ENCODE measurements at places on chromosomes 3 and 15. TPM values are rescaled to one million over a fixed set of nuclear protein-coding genes. Genes with fewer than 3 reads are reported as not detected.

Gene FGF7
- polyA plus RNA-seq, result 30.4 TPM

GRCh38 chr3:88611826-88612326 lies 462.1 kb downstream of the C3orf38 start:
- no peak for DNase-seq

DNA sequence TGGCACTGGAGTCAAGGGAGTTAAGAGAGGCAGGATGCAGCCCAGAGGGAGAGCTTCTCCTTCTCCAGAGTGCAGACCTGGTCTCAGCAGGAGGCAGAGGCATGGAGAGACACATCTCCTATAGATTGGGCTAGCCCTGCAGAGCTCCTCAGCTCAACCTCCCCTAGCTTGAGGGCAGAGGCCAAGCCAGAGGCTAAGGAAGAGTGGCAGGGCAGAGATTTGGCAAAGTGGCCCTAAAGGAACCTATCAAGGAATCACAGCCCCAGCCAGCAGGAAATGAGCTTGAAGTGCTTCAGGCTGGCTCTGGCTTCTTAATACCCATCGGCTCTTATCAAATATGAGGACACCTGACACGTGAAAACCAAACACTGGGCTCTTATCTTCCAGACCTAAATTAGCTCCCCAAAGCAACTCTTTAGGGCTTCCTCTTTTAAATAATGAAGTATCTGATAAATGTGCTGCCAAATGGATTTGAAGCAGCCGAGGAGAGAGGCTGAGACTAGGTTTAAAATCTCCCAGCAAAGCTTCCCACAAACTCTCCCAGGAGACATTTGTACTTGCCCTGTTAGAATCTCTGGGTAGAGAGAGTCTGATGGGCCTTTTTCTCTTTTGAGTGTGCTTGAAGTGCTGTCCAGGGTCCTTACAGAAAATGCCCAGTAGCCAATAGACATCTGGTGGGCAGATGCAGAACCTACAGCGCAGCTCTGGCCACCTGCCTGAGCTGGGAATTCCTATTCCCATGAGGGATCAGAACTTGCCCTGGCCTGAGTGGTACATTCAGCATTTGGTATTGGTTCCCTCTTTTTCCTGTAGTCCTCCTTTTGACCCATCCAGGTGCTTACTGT lies 271.4 kb downstream of the CLSTN2 start:
- DNase-seq, result no peak

DNA sequence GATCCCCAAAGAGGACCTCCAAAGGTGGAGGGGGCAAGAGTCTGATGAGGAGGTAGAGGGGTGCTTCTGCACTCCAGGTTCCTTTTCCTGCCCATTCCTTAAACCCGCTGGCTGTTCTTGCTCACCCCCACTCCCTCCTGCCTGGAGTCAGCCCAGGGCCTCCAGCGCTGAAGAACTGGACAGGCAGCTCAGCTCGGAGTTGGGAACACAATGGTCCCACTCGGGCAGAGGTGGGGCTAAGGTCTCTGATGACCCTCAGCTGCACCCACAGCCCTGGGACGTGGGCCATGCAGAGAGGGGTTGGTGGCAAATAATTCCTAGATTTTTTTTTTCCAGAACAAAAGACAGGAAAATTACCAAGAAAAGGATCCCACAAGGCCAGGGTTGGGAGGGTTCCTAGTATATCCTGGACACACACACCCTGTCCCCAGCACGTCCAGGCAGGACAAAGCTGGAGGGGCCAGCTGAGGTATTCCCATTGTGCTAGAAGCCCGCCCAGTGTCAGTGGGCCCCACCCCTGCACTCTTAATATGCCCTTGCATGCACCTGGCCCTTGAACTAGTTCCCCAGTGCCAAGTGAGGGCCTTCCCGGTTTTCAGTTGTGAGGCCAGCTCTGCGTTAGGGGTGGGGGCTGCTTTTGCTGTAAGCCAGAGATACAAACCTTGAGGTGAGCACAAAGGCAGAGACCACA lies 22.1 kb upstream of the IP6K2 start:
- no peak for DNase-seq

DNA sequence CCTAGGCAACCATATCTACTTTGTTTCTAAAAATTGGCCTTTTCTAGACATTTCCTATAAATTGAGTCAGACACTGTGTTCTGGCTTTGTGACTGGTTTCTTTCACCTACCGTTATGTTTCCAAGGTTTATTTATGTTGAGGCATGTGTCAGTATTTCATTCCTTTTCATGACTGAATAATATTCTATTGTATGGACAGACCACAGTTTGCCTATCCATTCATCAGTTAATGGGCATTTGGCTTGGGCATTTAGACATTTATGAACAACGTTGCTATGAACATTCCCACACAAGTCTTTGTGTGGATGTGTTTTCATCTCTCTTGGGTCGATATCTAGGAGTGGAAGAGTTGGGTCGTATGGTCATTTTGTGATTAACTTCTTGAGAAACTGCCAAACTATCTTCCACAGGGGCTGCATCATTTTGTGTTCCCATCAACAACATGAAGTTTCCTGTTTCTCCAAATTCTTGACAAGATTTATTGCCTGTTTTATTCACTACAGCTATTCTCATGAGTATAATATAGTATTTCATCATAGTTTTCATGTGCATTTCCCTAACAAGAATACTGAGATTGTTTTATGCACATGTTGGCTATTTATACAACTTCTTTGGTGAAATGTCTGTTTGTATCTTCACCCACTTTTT lies 3.5 kb upstream of the EFCC1 start:
- no peak for DNase-seq

DNA sequence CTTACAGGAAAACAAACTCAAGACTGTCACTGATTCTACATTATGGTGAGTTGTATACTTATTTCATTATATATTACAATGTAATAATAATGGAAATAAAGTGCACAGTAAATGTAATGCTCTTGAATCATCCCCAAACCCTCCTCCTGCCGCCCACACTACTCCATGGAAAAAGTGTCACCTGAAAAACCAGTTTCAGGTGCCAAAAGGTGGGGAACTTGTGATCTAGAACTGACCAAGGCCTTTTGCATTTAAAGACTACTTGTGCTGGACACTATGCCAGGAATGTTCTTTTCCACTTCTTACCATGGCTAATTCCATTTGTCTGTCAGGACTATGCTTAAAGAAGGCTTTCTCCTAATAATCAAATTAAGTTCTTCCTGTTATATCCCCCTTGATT lies 32.3 kb downstream of the ROBO2 start:
- DNase-seq, result no peak

Measured in BJ (cell line).